ENCODE measurements at places on chromosomes 11 and 22. TPM values are rescaled to one million over a fixed set of nuclear protein-coding genes. Genes with fewer than 3 reads are reported as not detected.

GRCh38 chr11:1699771-1700170 lies 2.8 kb downstream of the KRTAP5-6 start:
- DNase-seq, result no peak

- no peak for DNase-seq
These were observed 32.2 kb downstream of the GNB1L start for GRCh38 chr22:19822301-19823117.

DNA sequence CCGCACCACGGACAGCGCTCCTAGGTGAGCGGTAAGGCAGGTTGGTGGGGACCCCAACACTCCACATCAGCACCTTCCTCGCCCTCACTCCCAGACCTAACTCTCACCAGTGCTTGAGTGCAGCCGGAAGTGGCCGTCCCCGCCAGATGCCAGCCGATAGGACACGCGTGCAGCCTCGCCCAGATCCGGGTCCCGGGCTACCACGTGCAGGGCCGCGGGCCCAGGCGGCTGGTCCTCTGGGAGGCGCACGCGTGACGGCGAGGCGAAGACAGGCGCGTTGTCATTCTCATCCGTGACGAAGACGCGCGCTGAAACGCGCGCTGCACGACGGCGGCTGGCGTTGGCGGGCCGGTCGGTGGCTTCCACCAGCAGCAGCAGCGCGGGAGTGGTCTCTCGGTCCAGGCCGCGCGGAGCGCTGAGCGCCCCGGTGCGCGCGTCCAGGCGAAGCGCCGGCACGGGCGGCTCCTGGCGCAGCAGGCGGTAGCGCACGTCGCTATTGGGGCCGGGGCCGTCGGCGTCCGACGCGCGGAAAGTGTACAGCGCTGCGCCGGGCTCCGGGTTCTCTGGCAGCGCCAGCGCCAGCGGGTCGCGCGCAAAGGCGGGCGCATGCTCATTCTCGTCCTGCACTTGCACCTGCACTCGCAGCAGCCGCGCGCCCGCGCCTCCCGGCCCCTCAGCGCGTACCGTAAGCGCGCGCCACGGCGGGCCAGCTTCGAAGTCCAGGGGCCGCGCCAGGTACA lies 10.8 kb upstream of the TPP1 start:
- DNase-seq, result no peak

GRCh38 chr22:20571531-20572007 lies 64.2 kb downstream of the MED15 start:
- no peak for DNase-seq

GRCh38 chr11:61176446-61176845 lies 15.2 kb upstream of the VPS37C start:
- DNase-seq, result no peak

DNA sequence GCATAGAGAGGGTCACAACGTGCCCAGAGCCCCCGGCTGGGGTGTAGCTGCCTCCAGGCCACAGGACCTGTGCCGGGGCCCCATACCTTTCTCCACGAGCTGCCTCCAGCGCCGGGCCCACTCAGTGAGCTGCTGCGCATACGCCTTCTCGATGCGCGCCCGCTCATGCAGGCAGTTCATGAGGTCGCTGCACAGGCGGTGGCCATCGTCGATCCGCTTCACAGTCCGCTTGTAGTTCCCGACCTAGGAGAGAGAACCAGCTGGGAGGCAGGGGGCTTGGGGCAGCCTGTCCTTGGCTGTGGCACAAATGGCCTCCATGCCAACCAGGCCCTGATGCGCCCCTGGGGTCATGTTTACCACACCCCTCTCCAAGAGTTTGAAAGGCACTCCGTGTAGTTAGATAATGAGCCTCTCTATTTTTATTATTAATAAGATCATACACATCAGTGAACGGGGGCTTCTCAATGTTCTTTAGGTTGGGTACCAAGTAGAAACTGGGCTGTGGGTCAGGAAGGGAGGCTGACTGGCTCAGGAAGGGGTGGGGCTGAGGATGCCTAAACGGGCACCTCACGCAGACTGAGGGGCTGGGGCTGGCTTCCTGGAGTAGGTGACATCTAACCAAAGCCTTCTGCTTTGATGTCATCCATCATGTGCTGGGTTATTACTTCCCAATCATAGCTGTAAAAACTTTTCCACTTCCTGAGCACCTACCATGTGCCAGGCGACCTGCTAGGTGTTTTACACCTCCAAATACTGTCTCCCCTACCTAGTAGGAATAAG lies 36.5 kb upstream of the ARFGAP3 start:
- no peak for DNase-seq

GRCh38 chr11:106466521-106467080 lies 389.1 kb downstream of the AASDHPPT start:
- DNase-seq, result no peak

The ZNF202 gene
- total RNA-seq, result 17.5 TPM

The SCGB1D1 gene
- total RNA-seq, result not detected

The PTPN5 gene
- total RNA-seq, result 0.55 TPM

The ARHGAP20 gene
- total RNA-seq, result 11.3 TPM

The CCDC87 gene
- not detected for total RNA-seq

All from uterus (tissue), 4 donors.